ENCODE measurements at places on chromosomes 7 and 10. TPM values are rescaled to one million over a fixed set of nuclear protein-coding genes. Genes with fewer than 3 reads are reported as not detected.
A peak's percentile ranks its signal among the peaks of the same experiment; 100 is the strongest.

SMKR1 gene
- total RNA-seq = not detected

VWDE gene
- 3.2 TPM for total RNA-seq

LBX1 gene
- total RNA-seq = not detected

BTRC gene
- total RNA-seq = 27.5 TPM

NUTM2B gene
- 1.5 TPM for total RNA-seq

SPDYE2 gene
- total RNA-seq = not detected

COPS6 gene
- 82.4 TPM for total RNA-seq

GRCh38 chr10:116274064-116274904 is 1.3 kb upstream of the GFRA1 start:
- peak; percentile 20 for DNase-seq
- peaks cover 3% of the 10 kb centered on the region for H3K36me3 ChIP-seq
- peaks cover 22% of the 10 kb centered on the region for H3K27me3 ChIP-seq
- peak overlapping the region; percentile 92 for H3K4me3 ChIP-seq
- H3K27ac ChIP-seq = no peak overlapping the region

- H3K4me3 ChIP-seq = no peak overlapping the region
- H3K27ac ChIP-seq = no peak overlapping the region
- H3K27me3 ChIP-seq = peaks cover 1% of the 10 kb centered on the region
- peak; percentile 66 for DNase-seq
- peaks cover 4% of the 10 kb centered on the region for H3K36me3 ChIP-seq
These were observed 14.1 kb downstream of the TMEM72 start for GRCh38 chr10:44925224-44925623.

DNA sequence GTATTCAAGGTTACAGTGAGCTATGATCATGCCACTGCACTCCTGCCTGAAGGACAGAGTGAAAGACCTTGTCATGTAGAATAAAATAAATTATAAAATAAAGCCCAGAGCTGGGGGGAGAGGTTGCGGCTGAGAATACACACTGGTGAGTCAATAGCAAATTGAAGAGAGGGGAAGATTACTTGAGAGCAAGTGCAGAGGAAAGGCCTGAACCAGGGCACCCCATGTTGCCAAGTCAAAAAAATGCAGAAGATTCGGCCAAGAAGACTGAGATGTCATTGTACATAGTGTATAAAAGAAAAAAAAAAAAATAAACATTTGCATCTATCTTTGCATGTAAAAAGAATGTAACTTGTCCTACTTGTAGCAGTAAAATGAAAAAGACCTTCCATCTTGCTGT is 32.5 kb downstream of the RHEB start:
- H3K36me3 ChIP-seq = peaks cover 29% of the 10 kb centered on the region
- no peak overlapping the region for H3K27ac ChIP-seq
- peaks cover 34% of the 10 kb centered on the region for H3K4me1 ChIP-seq
- no peaks in the 10 kb centered on the region for H3K27me3 ChIP-seq
- no peak for DNase-seq

- peaks cover 52% of the 10 kb centered on the region for H3K4me1 ChIP-seq
- DNase-seq = no peak
- H3K27ac ChIP-seq = no peak overlapping the region
- peaks cover 21% of the 10 kb centered on the region for H3K27me3 ChIP-seq
- no peak overlapping the region for H3K4me3 ChIP-seq
These were observed 1.9 kb upstream of the DEPP1 start for GRCh38 chr10:44980309-44981171.

GRCh38 chr7:2520761-2521290 is 1.3 kb downstream of the LFNG start:
- H3K27ac ChIP-seq = peak overlapping the region; percentile 57
- H3K4me1 ChIP-seq = peaks cover 23% of the 10 kb centered on the region
- no peak for DNase-seq
- peaks cover 22% of the 10 kb centered on the region for H3K27me3 ChIP-seq
- peak overlapping the region; percentile 97 for H3K4me3 ChIP-seq

DNA sequence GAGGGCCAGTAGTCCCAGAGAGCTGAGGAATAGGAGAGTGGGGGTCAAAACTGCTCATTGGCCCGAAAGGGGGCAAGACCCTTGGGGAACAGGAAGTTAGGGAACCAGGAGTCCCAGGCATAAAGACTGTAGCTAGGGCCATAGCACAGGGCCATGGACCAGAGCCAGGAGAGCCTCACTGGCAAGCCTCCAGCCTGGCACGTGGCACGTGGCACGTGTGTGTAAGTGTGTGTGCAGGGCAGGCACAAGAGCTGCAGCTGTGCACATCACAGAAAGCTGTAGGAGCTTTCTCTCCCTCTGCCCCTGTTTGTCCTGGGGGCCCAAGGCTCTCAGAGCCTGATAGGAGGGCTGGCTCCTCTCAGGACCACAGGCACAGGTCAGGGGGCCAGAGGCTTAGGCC is 47.8 kb upstream of the SLF2 start:
- peaks cover 13% of the 10 kb centered on the region for H3K27me3 ChIP-seq
- H3K4me1 ChIP-seq = peaks cover 21% of the 10 kb centered on the region
- DNase-seq = no peak
- no peak overlapping the region for H3K27ac ChIP-seq

DNA sequence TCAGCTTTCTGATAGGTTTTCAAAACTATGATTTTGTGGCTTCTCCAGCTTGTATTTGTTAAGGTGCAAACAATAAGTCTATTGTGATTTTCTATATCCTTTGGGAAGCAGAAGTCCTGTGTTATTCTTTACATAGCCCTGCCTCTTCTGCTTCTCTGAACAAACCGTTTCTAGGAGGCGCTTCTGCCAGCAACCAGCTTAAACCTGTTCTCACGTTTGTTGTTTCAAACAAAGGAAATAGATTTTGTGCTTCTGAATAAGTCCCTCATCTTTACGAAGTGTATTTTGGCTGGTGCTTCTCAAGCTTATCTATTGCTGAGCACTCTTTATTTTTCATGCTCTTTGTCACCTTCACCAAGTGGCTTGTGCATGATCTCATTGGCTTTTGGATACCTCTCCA is 61.0 kb downstream of the VTI1A start:
- peaks cover 16% of the 10 kb centered on the region for H3K4me1 ChIP-seq
- H3K27ac ChIP-seq = peak overlapping the region; percentile 58
- no peaks in the 10 kb centered on the region for H3K36me3 ChIP-seq
- H3K4me3 ChIP-seq = no peak overlapping the region

DNA sequence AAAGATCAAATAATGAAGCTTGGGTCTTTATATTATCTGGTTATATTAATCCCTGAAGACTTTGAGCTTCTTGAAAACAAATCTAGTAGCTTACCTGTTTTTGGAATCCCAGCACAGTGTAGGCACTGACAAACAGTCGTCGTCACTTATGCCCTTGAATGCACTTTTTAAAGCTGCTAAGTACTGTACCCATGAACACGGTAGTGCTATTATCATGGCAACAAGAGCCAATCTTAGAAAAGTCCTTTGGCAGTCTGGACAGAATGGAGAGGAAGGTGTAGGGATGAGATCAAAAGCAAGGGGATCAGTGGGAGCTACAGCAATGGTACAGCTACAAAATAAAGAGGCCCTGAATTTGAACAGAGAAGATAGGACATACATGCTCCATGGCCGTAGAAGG is 9.4 kb downstream of the SLC25A13 start:
- no peaks in the 10 kb centered on the region for H3K27me3 ChIP-seq
- no peak for DNase-seq
- no peak overlapping the region for H3K4me3 ChIP-seq
- H3K4me1 ChIP-seq = peaks cover 27% of the 10 kb centered on the region
- H3K27ac ChIP-seq = no peak overlapping the region
- H3K36me3 ChIP-seq = peaks cover 3% of the 10 kb centered on the region

DNA sequence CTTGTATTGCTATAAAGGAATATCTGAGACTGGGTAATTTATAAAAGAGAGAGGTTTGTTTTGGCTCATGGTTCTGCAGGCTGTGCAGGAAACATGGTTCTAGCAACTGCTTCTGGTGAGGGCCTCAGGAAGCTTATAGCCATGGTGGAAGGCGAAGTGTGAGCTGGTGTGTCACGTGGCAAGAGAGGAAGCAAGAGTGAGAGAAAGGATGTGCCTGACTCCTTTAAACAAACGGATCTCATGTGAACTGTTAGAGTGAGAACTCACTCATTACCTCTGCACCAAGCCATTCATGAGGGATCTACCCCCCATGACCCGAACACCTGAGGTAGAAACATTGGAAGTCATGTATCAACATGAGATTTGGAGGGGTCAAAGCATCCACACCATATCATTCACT is 7.7 kb upstream of the ITPRIP start:
- H3K4me3 ChIP-seq = no peak overlapping the region
- peaks cover 13% of the 10 kb centered on the region for H3K4me1 ChIP-seq
- DNase-seq = no peak
- H3K27me3 ChIP-seq = peaks cover 2% of the 10 kb centered on the region
- no peaks in the 10 kb centered on the region for H3K36me3 ChIP-seq

GRCh38 chr10:78211561-78212051 is 177.9 kb downstream of the RPS24 start:
- H3K4me3 ChIP-seq = no peak overlapping the region
- H3K36me3 ChIP-seq = no peaks in the 10 kb centered on the region
- peak; percentile 42 for DNase-seq
- peaks cover 8% of the 10 kb centered on the region for H3K27me3 ChIP-seq
- no peak overlapping the region for H3K27ac ChIP-seq
- H3K4me1 ChIP-seq = no peaks in the 10 kb centered on the region

DNA sequence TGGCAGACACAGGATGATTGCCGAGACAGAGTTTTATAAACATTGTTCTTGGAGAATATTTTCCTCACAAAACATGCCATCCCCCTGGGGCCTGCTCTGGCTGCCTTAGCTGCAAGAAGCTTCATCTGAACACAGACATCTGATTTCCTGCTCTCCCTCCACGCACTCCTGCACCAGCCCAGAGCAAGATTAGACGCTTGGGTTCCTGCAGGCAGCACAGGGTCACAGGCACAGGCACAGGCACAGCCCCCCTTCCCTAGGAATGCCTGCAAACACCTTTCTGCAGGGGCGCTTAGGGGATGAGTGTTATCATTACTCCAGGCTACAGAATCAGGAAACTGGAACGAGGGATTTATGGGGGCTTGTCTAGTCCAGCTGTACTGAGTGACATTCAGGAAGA is 450.3 kb downstream of the GRID1 start:
- DNase-seq = no peak
- H3K27ac ChIP-seq = no peak overlapping the region
- H3K36me3 ChIP-seq = no peaks in the 10 kb centered on the region
- no peak overlapping the region for H3K4me3 ChIP-seq

DNA sequence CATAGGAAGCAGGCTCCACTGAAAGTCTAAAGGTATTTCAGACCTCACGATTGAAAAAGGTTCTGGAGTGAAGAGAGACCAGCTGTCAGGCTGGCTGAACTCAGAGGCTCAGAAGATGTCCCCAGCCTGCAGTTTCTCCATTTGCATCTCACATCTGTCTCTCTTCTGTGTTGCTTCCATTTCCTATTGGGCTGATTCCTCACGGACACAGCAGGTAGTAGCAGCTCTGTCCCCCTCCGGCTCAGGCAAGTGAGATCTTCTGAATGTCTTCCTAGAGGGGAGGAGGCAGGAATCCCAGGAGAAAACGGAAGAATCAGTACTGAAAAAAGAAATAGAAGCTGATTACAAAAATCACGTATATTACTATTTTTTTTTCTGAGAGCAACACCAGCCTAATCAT is 274.1 kb upstream of the COBL start:
- H3K27me3 ChIP-seq = peaks cover 4% of the 10 kb centered on the region
- peaks cover 17% of the 10 kb centered on the region for H3K4me1 ChIP-seq
- H3K36me3 ChIP-seq = no peaks in the 10 kb centered on the region
- no peak overlapping the region for H3K27ac ChIP-seq
- H3K4me3 ChIP-seq = no peak overlapping the region
- DNase-seq = no peak

DNA sequence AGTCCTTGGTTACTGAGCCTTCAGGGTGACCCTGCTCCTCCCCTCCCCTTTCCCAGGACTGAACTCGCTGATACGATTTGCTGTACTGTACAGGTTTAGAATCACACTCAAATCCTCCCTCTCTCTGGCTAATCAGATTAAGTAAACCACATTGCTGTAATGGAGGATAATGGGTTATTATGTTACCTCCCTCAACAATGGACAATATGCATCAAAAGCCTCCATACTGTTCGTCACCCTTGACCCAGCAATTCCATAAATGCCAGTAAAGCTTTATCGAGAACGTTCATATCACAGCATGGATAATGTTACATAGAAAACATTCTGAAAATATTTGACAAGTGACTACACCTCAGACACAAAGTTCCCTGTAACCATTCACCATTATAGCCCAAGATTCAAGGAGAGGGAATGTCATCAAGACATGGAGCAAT is 61.7 kb downstream of the FAM107B start:
- no peaks in the 10 kb centered on the region for H3K36me3 ChIP-seq
- H3K4me3 ChIP-seq = no peak overlapping the region
- H3K4me1 ChIP-seq = peaks cover 6% of the 10 kb centered on the region
- no peak for DNase-seq

GRCh38 chr7:75951506-75951905 is 36.6 kb downstream of the POR start:
- H3K27ac ChIP-seq = no peak overlapping the region
- H3K27me3 ChIP-seq = peaks cover 5% of the 10 kb centered on the region
- peaks cover 6% of the 10 kb centered on the region for H3K4me1 ChIP-seq
- no peak overlapping the region for H3K4me3 ChIP-seq
- H3K36me3 ChIP-seq = peaks cover 5% of the 10 kb centered on the region

DNA sequence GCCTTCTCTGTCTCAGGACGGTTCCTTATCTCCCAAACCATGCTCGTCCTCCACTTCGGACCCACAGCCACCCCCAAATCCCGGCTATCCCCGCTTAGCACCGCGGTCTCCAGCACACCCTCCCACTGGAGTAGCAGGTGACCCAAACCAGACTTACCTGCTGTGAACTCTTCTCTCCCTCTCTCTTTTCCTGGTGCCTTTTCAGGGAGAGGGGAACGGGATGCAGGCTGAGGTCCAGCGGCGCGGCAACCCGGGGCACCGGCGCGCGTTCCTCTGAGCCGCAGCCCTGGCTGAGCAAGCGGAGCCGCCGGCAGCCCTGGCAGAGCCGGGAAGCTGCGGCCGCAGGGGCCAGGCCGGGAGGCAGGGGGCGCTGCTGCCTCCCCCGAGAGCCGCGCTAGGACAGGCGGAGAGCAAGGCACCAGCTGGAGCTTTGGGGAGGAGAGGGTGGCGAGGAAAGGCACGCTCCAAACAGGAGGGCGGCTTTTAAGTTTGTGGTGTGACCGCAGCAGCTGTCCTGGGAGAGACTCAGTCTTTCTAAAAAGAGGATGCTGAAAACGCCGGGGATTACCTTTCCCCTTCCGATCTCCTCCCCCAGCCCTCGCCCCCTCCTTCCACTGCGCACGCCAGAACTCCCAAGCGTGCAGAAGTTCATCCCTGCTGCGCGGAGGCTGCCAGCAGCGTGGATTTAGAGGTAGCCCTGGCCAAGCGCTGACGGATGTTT is at the start of gene SEMA3D:
Gene SEMA3D (minus strand): TSS at position 536 of the 721 bp plus-strand sequence. CDS start 65,165 bp downstream, outside the sequence.
- DNase-seq = peak; percentile 95
- peaks cover 15% of the 10 kb centered on the region for H3K4me1 ChIP-seq
- H3K27ac ChIP-seq = peak within 1 kb of the TSS; percentile 80
- H3K4me3 ChIP-seq = peak within 1 kb of the TSS; percentile 91

All from endothelial cell (in vitro differentiated cells).